Central memory CD8-positive, alpha-beta T cell (primary cell): ENCODE measurements at places on chromosomes 16 and 17.

- DNase-seq: peak; percentile 42
Observed at GRCh38 chr16:4309833-4310266, 6.0 kb upstream of the GLIS2 start.

- DNase-seq: no peak
Observed at GRCh38 chr16:89007371-89008249, 30.6 kb upstream of the CBFA2T3 start.

- DNase-seq: no peak
Observed at GRCh38 chr16:85518398-85519049, 94.6 kb upstream of the GSE1 start.

DNA sequence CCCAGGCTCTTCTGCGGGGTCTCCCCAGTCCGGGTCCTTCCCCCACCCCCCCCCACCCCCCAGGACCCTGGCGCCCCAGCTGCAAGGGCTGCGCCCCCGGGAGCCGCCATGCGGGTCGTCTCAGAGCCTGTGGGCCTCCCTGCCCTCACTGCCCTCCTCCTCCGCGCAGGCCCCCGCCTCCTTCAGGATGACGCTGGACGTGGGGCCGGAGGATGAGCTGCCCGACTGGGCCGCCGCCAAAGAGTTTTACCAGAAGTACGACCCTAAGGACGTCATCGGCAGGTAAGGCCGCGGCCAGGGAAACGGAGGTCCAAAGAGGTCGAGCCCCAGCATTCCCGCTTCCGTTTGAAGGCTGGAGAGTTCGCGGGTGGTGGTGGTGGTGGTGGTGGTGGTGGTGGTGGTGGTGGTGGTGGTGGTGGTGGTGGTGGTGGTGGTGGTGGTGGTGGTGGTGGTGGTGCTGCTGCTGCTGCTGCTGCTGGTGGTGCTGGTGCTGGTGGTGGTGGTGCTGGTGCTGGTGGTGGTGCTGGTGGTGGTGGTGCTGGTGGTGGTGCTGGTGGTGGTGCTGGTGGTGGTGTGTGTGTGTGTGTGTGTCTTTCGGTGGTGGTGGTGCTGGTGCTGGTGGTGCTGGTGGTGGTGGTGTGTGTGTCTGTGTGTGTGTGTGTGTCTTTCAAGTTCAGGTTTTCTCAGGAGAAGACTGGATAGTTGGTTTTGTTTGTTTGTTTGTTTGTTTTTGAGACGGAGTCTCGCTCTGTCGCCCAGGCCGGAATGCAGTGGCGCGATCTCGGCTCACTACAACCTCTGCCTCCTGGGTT is 615 bp downstream of the PHKG2 start:
- DNase-seq: no peak

DNA sequence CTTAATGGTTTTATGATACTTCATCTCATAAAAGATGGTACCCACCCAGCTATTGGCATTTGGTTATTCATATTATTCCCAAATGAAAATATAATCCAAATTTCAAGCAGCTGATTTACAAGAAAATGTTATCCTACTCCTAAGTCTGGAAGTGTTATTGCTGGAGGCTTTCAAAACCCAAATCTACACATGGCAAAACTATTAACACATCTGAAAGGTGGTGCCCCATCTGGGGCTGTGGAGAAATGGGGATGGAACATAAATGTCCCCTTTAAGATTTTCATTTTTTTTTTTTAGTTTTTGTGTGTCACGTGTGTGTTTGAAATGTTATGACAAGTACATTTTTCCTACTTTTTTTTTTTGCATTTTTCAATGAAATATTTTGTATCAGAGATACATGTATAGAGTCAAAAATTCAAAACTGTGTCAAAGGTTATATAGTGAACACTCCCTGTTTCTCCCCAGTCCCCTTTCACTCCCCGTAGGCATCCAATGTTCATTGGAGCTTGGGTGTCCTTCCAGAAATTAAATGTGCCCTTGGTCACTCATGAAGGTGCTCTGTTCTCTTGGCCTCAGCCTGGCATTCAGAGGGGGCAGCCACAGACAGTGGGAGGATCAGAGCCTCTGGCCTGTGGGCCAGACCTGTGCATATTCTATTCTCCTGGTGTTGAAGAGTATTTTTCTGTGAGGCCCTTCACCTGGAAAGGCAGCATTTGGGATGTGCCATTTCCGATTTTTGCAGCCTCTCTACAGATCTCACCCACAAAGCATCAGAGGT is 79.1 kb downstream of the CLEC16A start:
- DNase-seq: no peak

- no peak for DNase-seq
Observed at GRCh38 chr17:79592198-79592597, 18.7 kb downstream of the RBFOX3 start.

- no peak for DNase-seq
Observed at GRCh38 chr16:83085660-83086059, 458.9 kb downstream of the CDH13 start.

DNA sequence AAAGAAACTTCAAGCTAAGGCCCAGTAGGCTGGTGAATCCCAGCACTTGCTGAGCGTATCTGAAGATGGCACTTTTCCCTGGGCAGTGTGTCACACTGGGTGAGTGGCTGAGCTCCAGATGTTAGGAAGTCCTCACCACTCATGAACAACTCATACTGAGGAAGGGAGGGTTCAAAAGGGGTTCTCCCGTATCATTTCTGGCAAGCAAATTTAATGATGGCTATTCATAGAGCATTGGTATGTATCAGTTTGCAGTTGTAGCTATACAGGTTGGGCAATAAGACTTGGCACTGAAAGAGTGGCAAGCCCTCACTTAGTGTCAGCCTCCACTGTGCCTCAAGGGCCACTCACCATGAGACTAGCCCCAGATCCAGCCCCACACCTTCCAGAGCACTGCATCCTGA is 10.7 kb downstream of the GFOD2 start:
- DNase-seq: no peak

DNA sequence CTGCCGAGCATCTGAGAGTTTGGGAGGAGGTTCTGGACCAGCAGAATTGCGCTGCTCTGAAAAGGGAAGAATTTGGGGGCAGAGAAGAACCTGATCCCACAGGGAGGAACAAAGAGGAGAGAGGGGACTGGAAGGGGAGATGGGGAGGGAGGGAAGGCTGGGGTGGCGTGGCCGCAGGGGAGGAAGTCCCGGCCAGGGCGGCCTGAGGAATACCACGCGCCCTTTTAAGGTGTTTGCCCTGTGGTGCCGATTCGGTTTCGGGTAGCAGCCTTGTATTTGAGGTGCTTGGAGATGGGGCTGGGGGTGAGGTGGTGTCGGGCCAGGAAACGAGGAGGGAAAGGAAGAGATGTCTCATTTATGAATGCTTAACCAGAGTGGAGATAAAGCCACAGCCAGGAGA is 51.3 kb downstream of the AKAP1 start:
- no peak for DNase-seq

DNA sequence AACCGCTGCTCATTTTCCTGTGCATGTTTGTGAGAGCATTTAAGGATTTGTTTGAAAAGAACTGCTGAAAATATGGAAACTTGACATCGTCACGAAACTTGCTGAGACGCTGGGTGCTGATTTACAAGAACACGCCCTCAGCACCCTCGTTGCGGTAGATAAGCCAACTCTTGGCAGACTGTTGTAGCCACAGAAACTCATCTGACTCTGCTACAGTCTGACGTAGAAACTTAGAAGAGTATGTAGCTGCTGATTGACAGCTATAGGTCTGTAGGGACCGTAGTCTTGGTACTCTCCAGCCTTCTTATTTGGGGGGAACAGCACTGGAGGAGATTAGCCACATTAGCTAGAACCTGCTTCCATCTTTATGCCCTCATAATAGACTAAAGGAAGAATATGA is 36.1 kb upstream of the MYH2 start:
- DNase-seq: no peak

DNA sequence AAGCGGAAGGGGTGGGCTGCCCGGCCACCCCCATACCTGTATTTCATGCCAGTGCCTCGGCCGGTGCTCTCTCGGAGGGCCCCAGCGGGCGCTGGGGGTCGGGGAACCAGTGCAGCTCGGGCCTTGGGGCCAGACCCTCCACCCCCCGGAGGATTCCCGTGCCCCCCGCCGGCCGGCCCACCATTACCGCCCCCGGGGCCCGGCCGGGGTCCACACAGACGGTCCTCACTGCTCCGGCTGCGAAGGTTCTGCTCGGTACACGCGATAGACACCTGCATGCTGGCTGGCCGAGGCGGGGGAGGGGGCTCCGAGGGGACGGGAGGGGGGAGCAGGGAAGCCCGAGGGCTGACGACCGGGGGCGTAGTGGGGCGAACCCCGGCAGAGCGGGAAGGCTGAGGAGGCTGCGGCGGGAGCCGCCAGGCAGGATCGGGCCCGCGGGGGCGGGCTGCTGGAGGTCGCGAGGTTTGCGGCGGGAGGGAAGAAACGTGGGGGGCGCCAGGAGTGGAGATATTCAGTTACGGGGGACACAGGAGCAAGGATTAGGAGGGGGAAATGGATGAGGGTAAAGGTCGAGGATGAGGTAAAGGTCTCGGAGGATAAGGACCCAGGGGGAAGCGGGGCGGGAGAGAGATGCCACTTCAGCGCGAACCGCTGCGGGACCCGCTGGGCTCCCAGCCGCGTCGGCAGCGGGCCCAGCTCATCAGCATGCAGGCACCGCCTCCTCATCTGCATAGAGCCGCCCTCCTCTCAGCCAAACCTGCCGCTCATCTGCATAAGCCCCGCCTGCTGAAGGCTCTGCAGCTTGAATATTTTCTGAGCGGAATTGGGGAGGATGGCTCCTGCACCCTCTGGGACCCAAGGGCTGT is at the start of gene KCNAB3:
Gene KCNAB3, minus strand, starts transcription at position 699 of the 866 bp plus-strand sequence. Its CDS starts 421 bp downstream, at position 278.
- DNase-seq: no peak

GRCh38 chr17:75783803-75784472 is 668 bp upstream of the UNK start:
- DNase-seq: no peak

DNA sequence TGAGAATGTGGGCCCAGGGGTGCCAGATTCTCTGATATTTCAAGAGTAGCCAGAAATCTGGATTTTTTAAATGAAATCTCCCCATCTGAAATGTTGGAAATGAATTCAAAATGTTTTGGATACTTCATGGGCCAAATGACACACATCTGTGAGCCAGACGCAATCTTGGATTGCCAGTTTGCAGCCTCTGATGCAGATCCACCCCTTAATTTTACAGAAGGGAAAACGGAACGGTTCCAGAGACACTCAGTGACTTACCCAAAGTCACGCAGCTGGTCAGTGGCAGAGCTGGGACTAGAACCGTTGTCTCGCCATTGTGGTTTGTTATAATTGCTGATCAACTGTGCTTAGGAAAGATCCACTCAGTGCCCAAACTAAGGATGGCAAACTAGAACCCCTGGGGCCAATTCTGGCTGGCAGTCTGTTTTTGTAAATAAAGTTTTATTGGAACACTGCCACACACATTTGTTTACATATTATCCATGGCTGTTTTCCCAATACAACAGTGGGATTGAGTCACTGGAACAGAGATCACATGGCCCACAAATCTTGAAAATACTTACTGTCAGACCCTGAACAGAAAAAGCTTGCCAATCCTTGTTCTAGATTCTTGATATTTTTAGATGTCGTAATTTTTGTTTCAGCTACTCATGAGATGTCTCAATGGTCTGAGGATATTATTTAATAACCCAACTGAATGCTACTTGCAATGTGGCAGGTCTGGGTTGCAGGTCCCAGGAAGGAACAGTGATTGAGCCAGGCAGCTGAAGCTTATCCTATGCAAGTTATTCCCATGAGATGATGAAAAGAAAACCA is 143.8 kb downstream of the AXIN2 start:
- no peak for DNase-seq

DNA sequence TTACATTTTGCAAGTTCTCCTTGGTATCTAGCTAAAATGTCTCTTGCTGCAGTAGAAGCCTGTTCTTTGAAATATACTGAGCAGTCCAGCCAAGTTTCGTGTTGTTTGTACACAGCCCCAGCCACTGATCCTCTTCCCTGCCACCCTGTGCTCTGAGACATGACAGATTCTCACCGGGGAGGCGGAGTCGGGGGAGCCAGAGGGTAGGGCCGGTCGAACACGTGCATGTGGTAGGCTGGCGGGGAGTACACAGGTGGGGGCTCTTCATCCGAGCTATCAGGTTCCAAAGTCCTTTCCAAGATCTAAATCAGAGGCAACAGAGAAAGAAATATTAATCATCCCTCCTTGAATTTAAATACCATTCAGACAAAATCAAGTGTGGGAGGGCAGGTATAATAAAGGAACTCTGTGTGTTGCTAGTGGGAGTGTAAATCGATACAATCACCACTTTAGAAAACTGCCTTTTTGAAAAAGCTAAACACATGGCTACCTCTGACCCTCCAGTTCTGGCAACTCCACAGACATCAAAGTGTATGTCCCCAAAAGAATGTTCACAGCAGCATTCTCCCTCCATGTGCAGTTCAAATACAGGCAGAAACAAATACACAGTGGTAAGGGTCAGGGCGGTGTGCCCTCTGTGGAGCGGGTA is 29.7 kb upstream of the MRPS23 start:
- DNase-seq: no peak

DNA sequence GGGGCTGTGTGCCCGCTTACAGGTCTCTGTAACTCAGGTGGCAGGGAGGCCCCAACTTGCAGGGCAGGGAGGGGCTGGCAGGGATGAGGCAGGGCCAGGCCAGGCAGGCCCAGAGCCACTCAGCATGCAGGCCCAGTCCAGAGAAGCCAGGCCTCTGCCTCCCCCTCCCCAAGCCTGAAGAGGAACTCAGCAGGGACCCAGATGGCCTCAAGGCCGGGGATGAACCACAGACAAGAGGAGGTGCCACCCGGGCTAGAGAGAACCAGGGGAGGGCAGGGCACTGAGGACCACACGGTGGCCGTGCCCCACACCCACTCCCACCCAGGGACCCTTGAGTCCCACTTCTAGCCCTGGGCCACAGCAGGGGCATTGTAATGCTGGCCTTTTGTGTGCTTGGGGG is 29.8 kb upstream of the EIF1 start:
- no peak for DNase-seq

GRCh38 chr17:68288375-68288774 is 2.6 kb downstream of the SLC16A6 start:
- no peak for DNase-seq

DNA sequence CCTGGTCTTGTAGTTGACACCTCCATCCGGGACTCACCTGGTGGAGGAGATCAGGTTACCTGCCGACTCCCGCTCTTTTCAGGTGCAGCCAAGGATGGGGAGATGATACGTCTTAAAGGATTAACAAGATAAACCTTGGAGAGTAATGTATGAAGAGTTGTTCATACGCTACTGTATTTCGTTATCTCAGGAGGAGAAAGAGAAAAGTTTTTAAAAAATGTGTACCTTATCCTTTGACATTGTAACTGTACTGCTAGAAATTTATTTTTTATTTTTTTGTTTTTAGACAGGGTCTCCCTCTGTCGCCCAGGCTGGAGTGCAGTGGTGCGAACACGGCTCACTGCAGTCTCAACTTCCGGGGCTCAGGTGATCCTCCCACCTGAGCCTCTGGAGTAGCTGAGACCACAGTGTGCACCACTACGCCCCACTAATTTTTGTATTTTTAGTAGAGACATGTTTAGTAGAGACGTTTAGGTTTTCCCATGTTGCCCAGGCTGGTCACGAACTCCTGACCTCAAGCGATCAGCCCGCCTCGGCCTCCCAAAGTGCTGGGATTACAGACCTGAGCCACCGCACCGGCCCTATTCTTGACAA is 764 bp upstream of the SMURF2 start:
- no peak for DNase-seq

DNA sequence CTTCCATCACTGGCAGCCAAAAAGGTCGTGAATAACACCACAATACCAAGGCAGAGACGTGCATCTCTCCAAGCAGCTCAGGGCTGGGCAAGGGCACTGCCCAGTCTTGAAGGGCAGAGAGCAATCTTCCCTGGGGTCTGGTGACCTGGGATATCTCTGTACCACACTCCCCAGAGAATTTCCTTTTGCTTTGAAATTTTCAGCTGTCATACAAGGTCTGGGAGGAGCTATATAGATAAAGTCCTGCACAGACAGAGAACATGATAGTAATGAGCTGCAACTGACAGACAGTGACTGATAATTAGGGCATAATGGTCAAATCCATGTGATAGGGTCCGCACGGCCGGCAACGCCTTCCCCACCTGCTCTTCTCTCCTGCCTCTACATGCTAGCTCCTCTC is 68.2 kb downstream of the DYNLRB2 start:
- DNase-seq: no peak
